ENCODE measurements at places on chromosomes 6 and 20. TPM values are rescaled to one million over a fixed set of nuclear protein-coding genes. Genes with fewer than 3 reads are reported as not detected.

GRCh38 chr20:59078231-59078630, 35.6 kb upstream of the PRELID3B start:
- no peak for DNase-seq

DNA sequence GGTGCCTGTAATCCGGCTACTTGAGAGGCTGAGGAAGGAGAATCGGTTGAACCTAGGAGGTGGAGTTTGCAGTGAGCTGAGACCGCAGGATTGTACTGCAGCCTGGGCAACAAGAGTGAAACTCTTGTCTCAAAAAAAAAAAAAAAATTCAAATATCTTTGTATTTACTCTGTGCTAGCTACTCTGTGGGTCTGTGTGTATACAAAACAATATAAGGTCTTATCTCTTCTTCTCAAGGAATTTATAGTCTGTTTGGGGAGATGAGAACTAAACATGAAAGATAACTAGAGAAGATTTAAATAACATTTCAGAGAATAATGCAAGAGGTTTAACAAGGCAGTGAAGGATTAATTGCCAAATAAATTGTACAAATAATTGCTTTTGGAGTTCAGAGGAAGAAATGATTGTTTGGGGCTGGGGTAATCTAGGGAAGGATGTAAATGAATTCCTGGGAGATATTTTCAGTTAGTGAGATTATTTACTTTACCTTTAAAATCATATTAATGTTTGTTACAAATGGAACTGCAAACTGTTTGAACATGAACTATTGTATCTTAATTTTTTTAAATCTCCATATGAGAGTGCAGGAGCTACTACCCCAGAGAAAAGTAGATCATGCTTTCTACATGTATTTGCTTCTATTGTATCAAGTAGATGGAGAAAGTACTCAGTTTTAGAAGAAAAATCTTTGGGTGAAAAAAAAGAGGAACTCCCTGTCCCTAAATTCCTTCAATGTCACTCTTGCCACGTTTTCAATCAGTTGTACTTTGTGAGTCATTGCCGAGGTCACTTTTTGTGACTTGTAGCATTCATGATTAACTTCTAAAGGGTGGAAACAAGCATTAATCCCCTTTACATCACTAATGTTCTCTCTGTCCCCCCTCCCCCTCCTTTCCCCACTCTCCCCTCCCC, 39.0 kb downstream of the NCOA3 start:
- DNase-seq: no peak

DNA sequence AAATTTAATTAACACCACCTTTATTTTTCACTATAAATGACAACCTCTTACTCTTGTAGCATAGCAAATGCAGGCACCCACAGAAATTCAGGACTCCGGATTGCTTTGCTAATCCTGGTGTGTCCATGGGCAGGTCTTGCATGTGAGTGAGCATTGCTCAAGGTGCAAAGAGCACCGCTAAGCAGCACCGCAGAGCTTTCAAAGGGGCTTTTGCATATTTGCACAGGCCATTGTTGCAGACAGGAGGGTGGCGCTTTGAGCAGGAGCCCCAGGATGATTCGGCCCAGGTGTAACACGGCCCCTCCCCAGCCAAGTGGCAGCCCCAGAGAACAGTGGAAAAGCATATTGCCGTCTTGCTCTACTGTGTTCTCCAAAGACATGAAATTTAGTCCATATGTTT, 293.2 kb downstream of the NRN1 start:
- no peak for DNase-seq

DNA sequence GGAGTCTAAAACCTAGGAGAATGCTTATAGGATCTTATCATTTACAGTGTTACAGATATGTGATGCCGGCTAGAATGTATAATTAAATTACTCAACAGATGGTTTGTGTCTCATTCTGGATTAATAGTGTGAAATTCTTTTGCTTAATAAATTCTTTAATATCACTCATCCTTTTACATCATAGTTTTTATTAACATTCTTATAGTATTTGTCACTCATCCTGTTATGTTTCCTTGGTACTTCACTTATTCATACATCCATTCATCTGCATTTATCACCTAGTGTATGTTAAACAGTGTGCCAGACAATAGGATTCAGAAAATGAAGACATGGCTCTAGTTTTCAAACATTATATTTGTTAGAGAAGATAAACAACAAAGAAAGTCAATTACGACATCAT, 468.7 kb downstream of the FRK start:
- no peak for DNase-seq

The DNAH8 gene
- 0.11 TPM for polyA plus RNA-seq

DNA sequence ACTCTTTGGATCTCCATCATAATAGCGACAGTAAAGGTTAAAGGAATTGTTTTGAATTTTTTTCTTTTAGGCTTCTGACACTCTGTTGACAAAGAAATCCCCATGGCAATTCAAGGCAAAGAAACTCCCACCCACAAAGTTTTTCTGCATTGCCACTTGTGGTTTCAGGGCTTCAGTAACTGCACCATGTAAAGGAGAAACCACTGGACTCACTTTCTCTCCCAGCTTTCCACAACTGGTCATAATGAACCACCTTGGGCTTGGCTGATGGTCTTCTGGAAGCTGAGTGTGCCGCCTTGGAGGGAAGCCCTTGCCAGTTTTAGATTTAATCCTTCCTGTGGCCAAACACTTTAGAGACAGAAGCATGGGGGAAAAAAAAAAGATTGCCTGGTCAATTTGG, 163.1 kb downstream of the ISM1 start:
- no peak for DNase-seq

GRCh38 chr6:129567374-129567773, 142.6 kb downstream of the ARHGAP18 start:
- DNase-seq: peak; percentile 33

GRCh38 chr6:4322846-4323309, 187.5 kb upstream of the ECI2 start:
- no peak for DNase-seq

- no peak for DNase-seq
These were observed 152.8 kb downstream of the SYCP2 start for GRCh38 chr20:59780494-59781185.

Data from thymus (tissue), 14 donors.